ENCODE measurements at places on chromosomes 2 and 18.
A peak's percentile ranks its signal among the peaks of the same experiment; 100 is the strongest.

DNA sequence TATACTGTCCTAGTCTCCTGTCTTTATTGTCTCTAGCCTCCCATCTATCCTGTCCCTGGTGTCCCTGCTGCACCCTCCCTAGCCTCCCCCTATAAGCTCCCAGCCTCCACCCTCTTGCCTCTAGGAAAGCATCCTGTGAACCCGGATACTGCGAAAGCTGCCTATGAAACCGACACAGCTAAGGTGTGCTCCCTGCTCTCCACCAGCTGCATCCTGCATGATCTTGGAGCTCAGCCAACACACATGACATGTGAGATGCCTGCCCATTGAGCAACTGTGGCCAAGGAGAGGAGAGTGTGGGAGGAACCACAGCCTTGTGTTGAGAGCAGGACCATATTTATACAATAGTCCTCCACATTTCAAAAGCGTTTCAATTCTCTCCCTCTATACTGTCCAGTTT, 187.1 kb downstream of the ZBTB7C start:
- peak; percentile 1 for DNase-seq

GRCh38 chr2:173493874-173494273, 139.2 kb downstream of the CDCA7 start:
- no peak for DNase-seq

DNA sequence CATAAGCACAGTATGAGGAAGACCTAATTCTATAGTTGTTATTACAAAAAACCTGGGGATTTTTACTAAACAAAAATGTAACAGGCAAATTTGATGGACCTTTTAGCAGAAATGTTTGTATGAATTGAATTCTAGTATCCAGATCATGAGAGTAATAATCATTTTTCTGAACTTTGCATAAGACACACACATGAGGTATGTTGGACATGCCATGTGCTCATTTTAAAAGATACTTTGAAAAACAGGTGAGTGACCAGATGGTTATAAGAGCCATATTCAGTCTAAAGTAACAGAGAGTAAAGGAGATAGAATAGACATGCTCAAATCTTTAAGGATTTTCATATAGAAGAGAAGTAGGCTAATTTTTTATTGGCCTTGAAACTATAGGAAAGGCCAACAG, 663.6 kb downstream of the NRXN1 start:
- no peak for DNase-seq

GRCh38 chr2:79936715-79937114, 367.8 kb downstream of the LRRTM1 start:
- DNase-seq: no peak

DNA sequence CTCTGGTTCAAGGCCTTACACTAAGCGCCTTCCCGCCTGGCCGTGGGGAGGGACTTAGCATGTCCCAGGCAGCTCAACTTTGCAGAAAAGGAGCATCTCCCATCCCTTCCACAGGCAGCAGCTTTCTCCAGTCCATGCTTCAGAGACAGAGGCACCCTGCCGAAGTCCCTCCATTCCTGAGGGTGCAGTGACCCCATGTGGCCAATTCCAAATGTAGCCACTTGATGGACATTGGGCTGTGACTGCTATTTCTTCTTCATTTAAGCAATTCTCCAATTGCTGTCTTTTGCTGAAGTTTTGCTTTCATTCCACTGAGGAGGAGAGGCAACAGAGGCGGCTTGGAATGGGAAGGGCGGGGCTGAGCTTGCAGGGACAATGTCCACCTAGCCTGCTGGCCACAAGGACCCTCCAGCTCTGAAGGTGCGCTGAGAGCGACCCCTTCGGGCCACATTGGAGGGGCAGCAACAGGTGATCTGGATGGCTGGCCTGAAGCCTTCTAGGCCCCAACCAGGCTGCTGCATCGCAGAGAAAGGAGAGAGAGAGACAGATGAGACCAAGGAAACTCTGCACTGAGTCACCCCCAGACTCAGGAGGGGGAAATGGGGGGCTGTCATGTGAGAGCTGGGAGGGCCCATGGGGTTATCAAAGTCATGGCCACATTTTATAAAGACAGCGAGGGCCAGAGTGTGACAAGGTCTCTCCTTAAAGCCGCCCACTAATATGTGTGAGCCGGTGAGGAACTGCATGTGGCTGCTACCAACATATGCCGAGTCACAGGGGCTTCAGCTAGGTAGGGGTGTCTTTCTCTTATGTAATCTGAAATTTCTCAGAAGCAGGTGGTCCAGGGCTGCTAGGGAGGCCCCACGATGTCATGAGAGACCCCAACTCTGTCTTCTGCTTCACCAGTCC, 61.3 kb downstream of the LONRF2 start:
- peak; percentile 6 for DNase-seq

DNA sequence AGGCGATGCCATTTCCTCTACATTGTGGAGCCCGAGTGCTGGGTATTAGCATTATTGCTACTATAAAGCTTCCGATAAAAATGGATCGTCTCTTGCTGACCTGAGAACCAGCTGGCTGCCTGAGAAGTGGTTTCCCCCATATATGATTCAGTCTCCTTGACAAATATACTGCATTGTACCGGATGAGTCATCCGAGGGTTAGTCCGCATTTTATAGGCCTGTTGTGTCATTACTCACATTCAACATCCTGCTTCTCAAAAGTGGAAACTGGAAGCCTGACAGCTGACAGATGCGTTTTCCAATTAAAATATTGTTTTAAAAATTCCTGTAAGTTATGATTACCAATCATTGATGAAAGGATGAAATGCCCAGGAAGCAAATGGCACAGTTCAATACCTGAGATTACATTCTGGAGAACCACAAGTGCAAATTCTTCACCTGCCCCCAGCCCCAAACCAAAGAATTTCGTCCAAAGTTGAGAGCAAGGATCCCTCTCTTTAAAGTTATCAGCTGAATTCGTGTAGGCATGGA, 65.7 kb downstream of the SPRED2 start:
- peak; percentile 93 for DNase-seq

GRCh38 chr2:100383306-100383705, 34.2 kb downstream of the CHST10 start:
- DNase-seq: no peak

GRCh38 chr18:78528411-78529258, 451.0 kb upstream of the SALL3 start:
- no peak for DNase-seq

DNA sequence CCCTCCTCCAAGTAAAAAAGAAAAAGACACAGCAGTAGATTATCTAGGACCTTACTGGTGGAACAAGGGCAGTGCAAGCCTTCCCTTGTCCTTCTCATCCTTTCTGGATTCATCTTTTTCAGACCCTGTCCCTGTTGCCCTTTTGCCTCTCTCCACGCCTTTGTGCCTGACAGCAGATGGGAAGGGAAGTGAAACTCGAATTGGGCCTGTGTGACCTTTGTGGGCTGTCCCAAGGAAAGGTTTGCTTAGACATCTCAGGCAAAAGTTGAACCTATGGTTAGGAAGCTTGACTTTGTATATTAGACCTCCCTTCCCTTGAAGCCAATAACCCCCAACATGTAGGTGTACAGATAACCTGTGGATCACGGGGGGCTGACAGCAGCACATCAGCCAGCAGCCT, 185.3 kb downstream of the PRKCE start:
- no peak for DNase-seq

GRCh38 chr2:102358496-102358895, 2.9 kb downstream of the IL18R1 start:
- no peak for DNase-seq

- DNase-seq: no peak
These were observed 98.9 kb upstream of the MAPRE2 start for GRCh38 chr18:34942276-34942675.

DNA sequence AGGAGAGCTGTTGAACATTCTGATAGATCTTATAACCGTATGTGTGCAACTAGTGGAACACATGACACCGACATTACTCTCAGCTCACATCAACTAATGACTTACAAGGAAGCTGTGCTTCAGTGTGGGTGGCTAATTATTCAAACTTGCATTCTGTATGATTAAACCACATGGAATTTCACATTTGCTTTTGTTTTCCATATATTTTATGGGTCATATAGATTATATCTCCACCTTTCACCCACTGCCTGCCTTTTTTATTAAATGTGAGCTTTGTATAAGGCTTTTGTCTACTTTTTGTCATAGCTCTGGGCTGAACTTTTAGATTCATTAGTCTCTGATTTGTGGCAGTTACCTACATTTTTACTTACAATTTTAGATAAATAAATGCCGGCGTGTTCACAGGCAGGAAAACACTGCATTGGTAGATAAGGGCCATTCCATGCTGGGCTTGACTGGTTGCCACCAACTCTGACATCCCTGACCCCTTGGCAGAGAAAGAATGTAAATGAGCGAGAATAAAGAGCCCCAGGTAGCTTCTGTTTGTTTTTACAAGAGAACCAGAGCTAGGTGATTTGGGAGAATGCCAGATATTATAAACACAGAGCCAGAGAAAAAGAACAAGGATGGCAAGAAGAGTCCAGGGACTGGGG, 35.7 kb downstream of the LYPD6 start:
- DNase-seq: no peak

DNA sequence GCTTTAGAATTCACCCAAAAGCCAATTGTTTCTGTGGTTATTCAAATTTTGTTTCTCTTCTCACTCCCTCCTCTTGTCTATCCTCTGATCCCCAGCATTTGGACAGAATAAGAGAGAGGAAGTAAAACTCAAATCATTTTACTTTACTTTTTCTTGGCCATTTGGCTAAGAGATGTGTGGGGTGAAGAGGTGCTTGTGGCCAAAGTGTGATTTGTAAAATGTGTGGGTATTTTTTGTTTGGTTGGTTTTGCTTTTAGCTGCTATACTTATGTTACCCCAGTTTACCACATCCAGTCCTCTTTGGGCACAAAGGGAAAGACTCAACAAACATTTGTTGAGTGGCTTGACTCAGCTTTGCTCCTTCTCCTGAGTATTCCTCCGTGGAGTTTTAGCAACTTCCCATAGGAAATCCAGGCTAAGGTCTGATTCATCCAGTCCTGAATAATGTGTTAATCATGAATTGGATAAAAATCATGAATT, 109.1 kb upstream of the CYP1B1 start:
- no peak for DNase-seq

DNA sequence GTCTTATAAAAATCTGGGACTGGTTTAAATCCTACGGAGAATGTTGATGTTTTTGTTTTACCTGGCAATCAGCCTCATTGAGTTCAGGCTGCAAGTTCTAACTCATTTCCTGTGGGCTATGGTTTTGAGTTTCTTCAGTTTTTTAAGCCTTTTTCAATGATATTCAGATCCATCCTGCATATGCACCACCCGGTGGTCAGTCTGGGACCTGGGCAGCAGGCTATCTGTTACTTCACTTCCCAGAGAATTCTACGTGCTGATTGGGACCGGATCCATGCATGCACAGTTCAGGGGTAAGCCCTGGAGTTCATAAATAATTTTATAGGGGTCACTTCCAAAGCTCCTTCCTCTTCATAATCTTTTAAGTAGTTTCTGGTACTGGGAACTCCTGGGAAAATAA, 339.2 kb upstream of the HNRNPA3 start:
- no peak for DNase-seq

DNA sequence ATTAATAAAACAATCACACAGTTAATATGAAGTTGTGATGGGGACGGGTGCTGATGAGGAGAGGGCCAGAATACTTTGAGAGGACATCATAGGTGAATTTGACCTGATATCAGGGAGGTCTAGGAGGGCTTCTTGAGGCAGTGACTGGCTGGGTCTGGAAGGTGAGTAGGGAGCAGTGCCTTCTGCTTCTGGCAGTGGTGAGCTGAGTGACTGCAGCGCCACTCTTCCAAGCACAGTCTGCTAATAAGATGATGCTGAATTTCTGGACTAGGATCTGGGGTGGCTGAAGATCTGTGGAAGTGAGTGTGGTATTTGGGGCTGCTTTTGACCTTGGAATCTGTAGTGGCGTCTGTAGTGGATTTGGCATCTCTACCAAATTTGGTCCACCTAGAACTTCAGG, 5.5 kb downstream of the DGKD start:
- no peak for DNase-seq

- no peak for DNase-seq
These were observed 138.4 kb downstream of the MBP start for GRCh38 chr18:76994086-76994654.

GRCh38 chr2:179692043-179692442, 169.4 kb downstream of the ZNF385B start:
- no peak for DNase-seq

DNA sequence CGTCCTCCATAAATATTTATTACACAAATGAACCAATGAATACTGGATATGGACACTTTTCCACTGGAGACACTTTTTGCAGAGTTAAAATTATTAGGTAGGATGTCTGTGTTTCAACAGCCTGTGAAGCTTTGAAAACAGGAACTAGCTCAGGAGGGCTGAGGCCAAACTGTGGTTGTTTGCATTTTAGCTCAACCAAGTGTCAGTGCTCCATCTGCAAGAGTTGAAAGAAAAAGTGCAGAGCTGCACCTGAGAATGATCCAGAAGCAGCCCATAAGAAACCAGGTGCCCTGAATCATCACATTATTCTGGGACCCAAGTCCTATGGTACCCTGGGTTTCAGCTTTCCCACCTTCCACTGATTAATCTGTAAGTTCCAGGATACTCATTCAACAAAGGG, 180.4 kb downstream of the TRIB2 start:
- DNase-seq: peak; percentile 74

GRCh38 chr2:169107645-169108044, 38.3 kb downstream of the DHRS9 start:
- peak; percentile 20 for DNase-seq

- DNase-seq: no peak
These were observed 262.1 kb downstream of the MYCN start for GRCh38 chr2:16202266-16203020.

GRCh38 chr18:12744103-12744502, 41.3 kb downstream of the PSMG2 start:
- peak; percentile 86 for DNase-seq

DNA sequence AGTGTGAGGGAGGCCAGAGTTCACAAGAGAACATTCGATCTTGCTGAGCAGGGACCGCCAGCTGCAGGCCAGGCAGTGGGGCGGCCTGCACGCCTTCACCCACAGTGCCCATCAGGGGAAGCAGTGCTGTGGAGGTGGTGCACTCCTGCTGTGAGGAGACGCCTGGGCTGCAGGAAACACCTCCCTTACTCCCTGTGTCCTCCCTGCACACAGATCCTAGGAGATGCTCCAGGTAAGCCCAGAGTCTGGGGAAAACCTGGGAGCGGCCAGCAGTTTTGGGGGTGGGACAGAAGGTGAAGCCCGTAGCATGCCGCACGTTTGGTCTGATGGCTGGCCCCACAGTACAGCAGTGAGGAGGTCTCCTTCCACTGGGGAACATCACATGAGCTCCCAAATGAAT, 180.8 kb upstream of the RAB6C start:
- no peak for DNase-seq

DNA sequence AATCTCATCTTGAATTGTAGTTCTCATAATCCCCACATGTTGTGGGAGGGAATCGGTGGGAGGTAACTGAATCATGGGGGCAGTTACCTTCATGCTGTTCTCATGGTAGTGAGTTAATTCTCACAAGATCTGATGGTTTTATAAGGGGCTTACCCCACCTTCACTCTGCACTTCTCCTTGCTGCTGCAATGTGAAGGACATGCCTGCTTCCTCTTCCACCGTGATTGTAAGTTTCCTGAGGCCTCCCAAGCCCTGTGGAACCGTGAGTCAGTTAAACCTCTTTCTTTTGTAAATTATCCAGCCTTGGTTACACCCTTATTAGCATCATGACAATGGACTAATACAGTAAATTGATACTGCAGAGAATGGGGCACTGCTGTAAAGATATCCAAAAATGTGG, 57.9 kb downstream of the SCN7A start:
- DNase-seq: no peak

GRCh38 chr2:850429-850828, 100.2 kb upstream of the SNTG2 start:
- no peak for DNase-seq

- no peak for DNase-seq
These were observed 87.4 kb upstream of the AGAP1 start for GRCh38 chr2:235406430-235406829.

GRCh38 chr2:10757814-10758286, 36.4 kb downstream of the ATP6V1C2 start:
- no peak for DNase-seq

Data from Kasumi-1 (cell line).